ENCODE measurements at places on chromosomes 13 and 19. TPM values are rescaled to one million over a fixed set of nuclear protein-coding genes. Genes with fewer than 3 reads are reported as not detected.

ZNF91 gene
- 44.8 TPM for total RNA-seq

CACNG7 gene
- 3.5 TPM for total RNA-seq

MIA gene
- 2.5 TPM for total RNA-seq

POGLUT2 gene
- total RNA-seq = 15.1 TPM

PSG6 gene
- total RNA-seq = 0.23 TPM

- H3K4me3 ChIP-seq = peak overlapping the region; percentile 99
- peak; percentile 92 for DNase-seq
- H3K27me3 ChIP-seq = no peaks in the 10 kb centered on the region
- H3K4me1 ChIP-seq = peaks cover 47% of the 10 kb centered on the region
Observed at GRCh38 chr13:114130837-114131582, 1.4 kb downstream of the RASA3 start.

DNA sequence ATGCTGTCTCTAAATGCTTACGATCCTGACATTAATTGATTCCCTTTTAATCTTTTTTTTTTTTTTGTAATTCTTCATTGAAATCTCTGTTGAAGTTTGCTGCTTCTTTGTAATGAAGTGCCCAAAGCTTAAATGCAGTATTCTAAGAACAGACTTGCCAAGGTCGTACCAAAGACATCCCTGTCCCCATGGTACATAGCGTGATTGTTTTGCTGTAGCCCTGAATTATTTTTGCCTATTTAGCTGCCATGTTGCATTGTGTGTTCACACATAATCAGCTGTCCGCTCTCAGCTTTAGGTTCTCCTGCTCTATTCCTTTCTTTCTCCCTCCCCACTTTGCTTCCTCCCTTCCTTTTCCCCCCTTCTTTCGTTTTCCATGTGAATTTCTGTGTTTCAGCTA is 21.1 kb downstream of the FGF9 start:
- no peaks in the 10 kb centered on the region for H3K27me3 ChIP-seq
- H3K36me3 ChIP-seq = no peaks in the 10 kb centered on the region
- no peak overlapping the region for H3K4me3 ChIP-seq
- no peak for DNase-seq
- no peaks in the 10 kb centered on the region for H3K4me1 ChIP-seq

DNA sequence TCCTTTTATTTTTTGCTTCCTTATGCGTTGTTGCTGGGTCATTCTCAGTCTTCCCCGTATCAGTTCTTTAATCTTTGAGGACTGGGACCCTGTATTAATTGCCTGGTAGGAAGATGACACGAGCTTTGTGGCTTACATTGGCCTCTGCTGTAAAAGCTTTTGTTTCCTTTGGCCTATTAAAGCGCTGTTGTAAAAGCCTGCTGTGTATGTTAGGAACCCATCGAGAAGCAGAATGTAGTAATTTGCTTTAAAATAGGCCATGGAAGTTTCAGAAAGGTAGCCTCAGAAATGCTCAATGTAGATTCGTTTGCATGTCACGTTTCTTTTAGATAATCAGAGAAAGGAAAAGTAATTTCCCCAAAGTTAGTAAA is 257.5 kb upstream of the STARD13 start:
- no peak for DNase-seq
- H3K27me3 ChIP-seq = no peaks in the 10 kb centered on the region
- H3K27ac ChIP-seq = peak overlapping the region; percentile 99
- H3K4me3 ChIP-seq = peak overlapping the region; percentile 66
- H3K36me3 ChIP-seq = no peaks in the 10 kb centered on the region

DNA sequence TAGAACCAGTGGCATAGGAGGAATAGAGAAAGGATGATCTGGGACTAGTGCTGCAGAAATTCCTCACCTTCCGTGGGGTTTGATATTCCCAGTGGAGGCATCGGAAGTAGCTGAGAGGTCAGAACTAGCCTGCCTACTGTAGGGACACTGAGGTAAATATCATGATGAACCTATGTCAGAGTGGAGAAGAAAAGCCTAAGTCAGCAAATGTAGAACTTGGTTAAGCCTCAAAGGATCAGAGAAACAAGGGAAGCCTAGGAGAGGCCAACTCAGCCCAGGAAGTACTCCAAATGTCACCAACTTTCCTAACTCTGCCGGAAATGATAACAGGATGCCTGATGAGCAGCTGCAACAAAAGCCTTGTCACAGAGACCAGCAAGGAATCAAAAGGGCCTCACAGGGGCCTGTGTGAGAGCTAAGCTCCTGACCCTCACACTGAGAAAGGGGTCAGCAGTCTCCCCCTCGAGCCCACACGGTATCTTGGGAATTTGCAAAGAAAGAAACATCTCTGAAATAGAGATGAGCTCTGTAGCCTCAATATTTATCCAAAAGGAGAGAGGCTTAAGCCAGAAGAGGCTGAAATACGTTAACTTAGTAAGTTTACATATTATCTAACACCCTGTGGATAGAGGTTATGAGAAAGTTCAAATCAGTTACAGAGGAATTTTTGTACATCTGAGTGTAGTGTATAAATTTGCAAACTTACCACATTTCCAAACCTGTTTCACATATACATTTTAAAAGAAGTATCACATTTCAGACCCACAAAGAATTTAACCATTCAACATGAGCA is 1064.3 kb downstream of the DIAPH3 start:
- H3K4me3 ChIP-seq = no peak overlapping the region
- peak; percentile 37 for DNase-seq
- no peaks in the 10 kb centered on the region for H3K27me3 ChIP-seq
- no peak overlapping the region for H3K27ac ChIP-seq
- H3K36me3 ChIP-seq = no peaks in the 10 kb centered on the region
- no peaks in the 10 kb centered on the region for H3K4me1 ChIP-seq

GRCh38 chr19:19101540-19101939 is 36.7 kb downstream of the TMEM161A start:
- H3K4me1 ChIP-seq = peaks cover 2% of the 10 kb centered on the region
- DNase-seq = no peak
- no peak overlapping the region for H3K4me3 ChIP-seq
- no peak overlapping the region for H3K27ac ChIP-seq

DNA sequence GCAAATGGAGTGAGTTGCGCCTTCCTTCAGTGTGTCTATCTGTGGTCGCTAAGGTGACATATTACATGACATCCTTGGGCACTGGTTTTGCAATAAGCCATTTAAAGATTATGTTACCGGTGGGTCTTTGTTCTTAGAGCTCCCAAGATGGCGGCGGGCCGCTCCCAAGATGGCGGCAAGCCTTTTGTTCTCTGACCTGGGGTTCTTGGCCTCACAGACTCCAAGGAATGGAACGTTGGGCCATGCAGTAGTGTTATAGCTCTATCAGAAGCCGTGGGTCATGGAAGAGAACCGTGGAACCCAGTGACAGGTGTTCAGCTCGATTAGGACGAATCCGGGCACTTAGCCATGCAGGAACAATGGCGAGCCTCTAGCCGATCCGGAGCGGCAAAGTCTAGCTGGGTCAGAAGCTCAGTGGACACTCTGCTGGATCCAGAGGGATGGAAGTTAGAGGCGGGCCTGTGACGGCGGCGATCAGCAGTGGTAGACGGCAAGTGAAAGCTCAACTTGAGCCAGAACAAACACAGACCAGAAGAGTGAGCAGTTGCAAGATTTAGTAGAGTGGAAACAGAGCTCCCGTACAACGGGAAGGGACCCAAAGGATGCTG is 188.6 kb downstream of the TEX29 start:
- DNase-seq = no peak
- H3K4me3 ChIP-seq = no peak overlapping the region
- no peaks in the 10 kb centered on the region for H3K4me1 ChIP-seq
- no peak overlapping the region for H3K27ac ChIP-seq
- no peaks in the 10 kb centered on the region for H3K27me3 ChIP-seq
- no peaks in the 10 kb centered on the region for H3K36me3 ChIP-seq
